ENCODE measurements at places on chromosomes 4 and X.

DNA sequence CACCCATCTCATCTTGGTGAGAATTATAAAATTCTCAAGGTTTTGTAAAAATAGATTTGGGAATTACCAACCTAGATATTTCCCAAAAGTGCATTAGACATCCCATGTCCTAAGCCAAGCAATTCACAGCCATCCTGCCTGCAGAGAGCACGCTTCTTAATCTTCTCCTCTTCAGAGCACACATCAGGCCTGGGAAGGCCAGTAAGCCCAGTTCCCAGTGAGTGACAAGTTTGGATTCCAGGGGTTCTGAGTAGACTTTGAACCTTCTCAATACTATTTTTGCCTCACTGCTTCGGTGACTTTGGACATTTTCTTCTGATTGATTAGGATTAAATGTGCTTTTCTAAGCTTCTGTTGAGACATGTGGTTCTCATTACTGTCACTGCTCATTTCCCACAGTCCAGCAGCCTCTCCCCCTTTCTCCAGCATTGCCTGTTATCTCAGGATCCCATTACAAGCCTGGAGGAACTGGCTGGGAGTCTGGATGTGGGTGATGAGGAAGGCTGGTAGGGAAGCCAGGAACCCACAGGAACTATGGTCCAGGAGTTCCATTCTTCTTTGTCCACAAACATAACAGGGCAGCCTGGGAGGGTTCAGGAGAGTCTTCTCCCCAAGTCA is 56.4 kb upstream of the TMEM150C start:
- peak; percentile 67 for DNase-seq

- DNase-seq: no peak
Observed at GRCh38 chr4:183356173-183356830, 34.1 kb upstream of the CLDN24 start.

- peak; percentile 26 for DNase-seq
Observed at GRCh38 chr4:155972098-155972497, 18.4 kb upstream of the CTSO start.

GRCh38 chr4:181219783-181220416 is 1023.3 kb upstream of the TENM3 start:
- DNase-seq: no peak

- peak; percentile 4 for DNase-seq
Observed at GRCh38 chr4:84530871-84531270, 31.8 kb upstream of the NKX6-1 start.

GRCh38 chr4:156321203-156321602 is 367.5 kb upstream of the CTSO start:
- DNase-seq: peak; percentile 88

GRCh38 chr4:23438764-23439163 is 451.1 kb downstream of the PPARGC1A start:
- DNase-seq: peak; percentile 12

DNA sequence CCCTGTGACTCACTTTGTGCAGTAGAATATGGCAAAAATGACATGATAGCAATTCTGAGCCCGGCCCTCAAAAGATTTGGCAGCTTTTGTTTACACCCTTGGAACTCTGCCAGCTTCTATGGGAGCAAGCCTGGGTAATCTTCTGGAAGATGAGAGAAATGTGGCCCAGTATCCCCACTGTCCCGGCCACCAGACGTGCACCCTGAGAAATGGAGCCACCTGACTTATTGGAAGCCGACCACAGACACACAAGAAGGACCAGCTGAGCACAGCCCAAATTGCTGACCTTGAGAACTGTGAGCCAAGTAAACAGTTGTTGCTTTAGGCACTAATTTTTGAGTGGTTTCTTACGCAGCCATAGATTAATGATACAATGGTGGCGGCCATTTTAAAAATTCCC is 197.0 kb downstream of the STIM2 start:
- DNase-seq: no peak

DNA sequence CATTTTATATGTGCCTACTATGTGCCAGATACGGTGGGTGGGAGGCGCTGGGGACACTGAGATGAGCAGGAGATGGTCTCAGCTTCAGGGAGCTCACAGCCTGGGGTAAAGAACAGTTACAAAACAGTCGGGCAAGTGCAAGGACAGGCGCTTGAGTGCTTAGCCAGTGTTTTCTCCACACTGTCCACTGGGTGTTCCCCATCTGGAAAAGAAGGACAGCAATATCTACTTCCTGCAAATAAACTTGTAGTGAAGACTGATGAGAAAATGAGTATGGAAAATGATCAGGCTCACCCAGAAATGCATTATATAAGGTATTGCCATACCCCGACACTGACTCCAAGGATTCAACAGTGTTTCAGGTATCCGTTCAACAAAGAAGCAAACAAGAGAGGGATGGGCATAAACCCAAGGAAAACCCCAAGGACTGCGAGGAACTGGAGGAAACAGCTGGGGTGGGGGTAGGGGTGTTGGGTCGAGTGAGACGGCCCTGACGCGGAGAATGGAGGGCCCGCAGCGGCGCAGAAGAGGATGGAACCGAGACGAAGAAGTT is 835 bp downstream of the TMEM185A start:
- DNase-seq: peak; percentile 41

DNA sequence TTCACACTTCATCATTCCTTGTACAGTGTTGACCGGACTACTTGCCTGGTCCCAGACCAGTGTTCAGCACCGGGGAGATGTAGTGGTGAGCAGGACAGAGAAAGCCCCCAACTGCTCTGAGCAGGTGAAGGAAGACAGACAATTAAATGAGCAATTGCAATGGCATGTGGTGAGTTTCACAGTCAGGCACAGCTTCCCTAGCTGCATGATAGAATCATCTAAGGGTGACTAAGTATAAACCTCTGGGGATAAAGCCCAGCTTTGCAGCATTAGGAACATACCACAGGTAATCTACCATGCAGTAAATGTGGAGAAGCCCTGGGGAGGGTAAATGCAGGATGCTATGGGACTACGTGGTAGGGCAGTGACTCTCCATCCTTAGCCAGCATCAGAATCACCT is 47.8 kb downstream of the TMA16 start:
- peak; percentile 52 for DNase-seq

GRCh38 chr4:102535398-102536082 is 34.4 kb downstream of the NFKB1 start:
- DNase-seq: peak; percentile 83

Measured in astrocyte of the spinal cord (primary cell).